A549 treated with dexamethasone at 1 μM for 4 hours (cell line): ENCODE measurements at places on chromosomes 12 and 14. TPM values are rescaled to one million over a fixed set of nuclear protein-coding genes. Genes with fewer than 3 reads are reported as not detected.

KRT81 gene
- total RNA-seq, result 3,069 to 3,830 TPM (median 3,573 TPM) in 5 replicates

ALDH6A1 gene
- 1.9 to 3.3 TPM (median 3.0 TPM) in 5 replicates for total RNA-seq

PCED1B gene
- 14.2 to 17.8 TPM (median 15.5 TPM) in 5 replicates for total RNA-seq

TMTC1 gene
- 0.01 to 0.05 TPM (median 0.04 TPM) in 5 replicates for total RNA-seq

SPX gene
- 3.6 to 5.0 TPM (median 4.4 TPM) in 5 replicates for total RNA-seq
